ENCODE measurements at places on chromosomes 3 and 15.

DNA sequence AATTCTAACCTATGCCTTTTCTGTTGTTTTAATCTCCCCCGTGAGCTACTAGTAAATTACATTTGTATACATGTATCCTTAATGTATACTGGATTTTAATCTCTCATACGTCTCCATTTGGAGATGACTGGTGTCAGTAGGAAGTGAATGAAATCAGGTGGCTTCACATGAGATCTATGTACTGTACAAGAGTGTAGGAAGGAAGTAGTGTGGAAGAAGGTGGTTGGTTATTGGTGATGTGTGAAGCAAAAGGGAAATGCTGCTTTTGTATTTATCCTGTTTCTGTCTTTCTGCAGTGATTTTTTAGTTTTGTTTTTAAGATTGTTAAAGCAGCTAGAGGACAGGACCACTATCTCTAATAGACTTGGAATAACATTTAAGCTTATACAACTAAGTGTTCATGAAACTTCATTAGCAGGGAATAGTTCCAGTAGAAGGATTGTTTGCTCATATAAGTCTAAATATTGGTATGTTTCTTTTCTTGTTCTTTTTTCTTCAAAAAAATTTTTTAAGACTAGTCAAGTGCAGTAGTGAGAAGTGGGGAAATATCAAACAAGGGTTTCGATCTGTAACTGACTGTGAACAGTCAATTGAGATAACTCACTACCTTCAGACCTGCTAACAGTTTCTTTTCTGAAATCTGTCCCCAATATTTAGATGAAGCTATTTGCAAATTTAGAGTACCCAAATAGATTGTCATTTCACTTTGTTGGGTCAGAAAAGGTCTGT lies 15.3 kb downstream of the SNX1 start:
- no peak for DNase-seq

DNA sequence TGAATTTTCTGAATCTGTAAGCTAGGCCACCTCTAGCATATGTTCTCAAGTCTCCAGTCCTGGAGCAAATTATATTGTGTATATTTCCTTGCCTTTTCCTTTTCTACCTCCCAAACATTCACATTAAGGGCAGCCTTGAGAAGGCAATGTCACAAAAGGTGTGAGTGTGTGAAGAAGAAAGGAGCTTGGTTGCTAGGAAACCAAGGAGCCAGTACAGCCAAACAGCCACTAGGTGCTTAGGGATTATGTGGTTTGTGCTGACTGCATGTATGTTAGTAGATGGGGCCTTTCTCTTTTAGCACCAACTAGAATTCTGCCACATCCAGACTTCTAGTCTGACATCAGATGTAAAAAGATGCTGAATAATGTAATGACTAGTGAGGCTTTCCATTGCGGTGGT lies 118.8 kb upstream of the DAZL start:
- DNase-seq = peak; percentile 85

DNA sequence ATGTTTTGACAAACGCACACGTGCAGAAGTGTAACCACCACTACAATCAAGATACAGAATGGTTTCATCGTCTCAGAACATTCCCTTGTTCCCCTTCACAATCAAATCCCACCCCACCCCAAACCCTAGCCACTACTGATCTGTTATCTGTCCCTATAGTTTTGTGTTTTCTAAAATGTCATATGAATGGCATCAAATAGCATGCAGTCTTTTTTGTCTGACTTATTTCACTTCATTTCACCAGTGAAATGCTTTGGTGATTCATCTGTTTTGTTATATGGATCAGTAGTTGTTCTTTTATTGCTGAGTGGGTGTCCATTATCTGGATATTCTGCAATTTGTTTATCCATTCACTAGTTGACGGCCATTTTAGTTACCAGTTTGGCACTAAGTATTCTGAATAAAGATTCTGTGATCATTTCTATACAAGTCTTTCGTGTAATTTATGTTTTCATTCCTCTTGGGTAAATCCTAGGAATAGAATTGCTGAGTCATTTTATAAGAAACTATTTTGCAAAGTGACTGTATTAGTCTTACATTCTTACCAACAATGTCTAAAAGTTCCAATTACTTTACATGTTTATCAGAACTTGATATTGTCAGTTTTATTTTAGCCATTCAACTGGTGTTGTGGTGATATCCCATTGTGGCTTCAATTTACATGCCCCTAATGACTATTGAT lies 232.8 kb downstream of the CLSTN2 start:
- DNase-seq = no peak

DNA sequence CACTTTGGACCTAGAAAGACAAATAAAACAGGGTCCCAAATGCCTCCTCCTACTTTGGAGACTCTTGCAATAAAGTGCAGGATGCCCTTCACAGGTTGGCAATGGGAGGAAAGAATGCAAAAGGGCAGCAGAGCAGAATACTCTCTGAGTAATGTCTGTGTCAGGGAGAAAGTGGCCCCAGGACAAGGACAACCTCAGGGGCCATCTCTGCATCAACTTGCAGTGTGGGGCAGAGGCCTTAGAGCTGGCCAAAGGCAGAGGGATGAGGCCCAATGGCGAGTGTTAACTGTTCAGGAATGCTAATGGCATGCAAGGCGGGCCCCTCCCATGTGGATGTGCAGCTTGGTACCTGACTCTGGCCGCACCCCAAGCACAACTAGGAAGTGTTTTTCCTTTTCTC lies 8.4 kb downstream of the UPK1B start:
- DNase-seq = peak; percentile 22

GRCh38 chr3:31829826-31830426 lies 151.1 kb downstream of the OSBPL10 start:
- no peak for DNase-seq

GRCh38 chr15:57548835-57549234 lies 42.9 kb upstream of the MYZAP start:
- DNase-seq = no peak

DNA sequence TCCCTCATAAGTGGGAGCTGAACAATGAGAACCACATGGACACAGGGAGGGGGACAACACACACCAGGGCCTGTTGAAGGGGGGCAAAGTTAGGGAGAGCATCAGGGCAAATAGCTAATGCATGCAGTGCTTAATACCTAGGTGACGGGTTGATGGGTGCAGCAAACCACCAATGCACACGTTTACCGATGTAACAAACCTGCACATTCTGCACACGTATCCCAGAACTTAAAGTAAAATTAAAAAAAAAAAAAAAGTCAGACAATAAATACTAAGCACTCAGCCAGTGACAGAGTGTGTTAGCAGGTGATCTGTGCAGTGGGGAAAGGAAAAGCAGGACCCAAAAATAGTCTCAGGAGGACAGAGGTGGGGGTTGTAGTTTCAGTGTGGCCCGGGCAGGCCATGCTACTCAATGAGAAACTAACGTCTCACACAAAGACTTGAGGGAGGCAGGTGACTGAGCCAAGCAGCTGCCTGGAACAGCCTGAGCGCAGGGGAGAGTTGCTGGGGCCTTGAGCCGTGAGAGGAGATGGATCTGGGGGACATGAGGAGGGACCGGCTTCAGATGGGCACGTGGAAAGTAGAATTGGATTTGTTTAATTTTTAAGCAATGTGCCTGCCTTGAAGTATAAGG lies 18.4 kb downstream of the ANKDD1A start:
- no peak for DNase-seq

GRCh38 chr3:17023006-17023664 lies 138.4 kb downstream of the PLCL2 start:
- no peak for DNase-seq

DNA sequence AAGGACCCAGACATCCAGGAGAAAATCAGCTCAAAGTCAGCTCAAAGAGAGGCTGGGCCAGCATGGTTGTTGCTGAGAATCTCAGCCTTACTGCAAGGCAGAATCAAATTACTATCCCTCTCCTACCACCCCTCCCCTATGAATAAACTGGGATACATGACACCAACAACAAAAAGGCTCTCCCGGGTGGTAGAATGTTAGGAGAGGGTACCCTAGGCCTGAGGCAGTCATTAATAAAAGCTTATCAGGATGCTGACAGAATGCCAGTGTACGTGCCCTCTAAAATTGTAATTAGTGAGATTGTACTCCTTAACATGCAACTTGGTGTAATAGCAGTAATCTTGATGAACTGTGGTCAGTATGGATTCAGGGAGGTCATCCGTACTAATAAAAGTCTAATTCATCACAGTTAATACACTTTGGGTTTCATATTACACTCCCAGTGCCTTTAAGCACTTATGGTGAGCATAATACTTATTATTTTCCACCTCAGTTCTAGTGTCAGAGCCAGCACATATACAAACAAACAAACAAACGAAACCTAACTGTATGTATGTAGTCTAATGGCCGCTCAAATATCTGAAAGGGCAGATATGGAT lies 76.5 kb downstream of the B3GALNT1 start:
- peak; percentile 66 for DNase-seq

DNA sequence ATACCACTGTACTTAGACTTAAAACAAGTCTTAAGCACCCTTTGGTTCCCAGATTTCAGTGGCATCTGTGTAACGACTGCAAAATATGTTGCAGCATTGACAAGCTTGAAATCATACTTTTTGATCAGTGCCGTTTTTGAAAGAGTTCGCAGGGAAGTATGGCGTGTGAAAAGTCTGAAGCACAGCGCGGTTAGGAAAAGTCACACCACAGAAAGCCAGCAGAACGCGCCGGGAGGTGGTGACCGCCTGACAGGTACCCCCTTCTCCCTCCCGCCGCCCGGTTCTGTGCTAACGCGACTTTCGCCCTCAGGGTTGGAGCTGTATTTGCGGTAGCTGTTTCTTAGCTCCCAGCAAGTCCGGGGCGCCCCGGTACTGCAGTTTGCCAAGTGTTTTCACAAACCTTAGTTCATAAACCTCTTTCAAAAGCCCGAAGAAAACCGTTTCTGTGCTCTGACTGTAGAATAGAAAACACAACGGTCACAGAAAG lies 481 bp upstream of the CRYBG3 start:
- peak; percentile 79 for DNase-seq

- no peak for DNase-seq
These were observed 42.3 kb upstream of the LHFPL4 start for GRCh38 chr3:9595877-9596276.

DNA sequence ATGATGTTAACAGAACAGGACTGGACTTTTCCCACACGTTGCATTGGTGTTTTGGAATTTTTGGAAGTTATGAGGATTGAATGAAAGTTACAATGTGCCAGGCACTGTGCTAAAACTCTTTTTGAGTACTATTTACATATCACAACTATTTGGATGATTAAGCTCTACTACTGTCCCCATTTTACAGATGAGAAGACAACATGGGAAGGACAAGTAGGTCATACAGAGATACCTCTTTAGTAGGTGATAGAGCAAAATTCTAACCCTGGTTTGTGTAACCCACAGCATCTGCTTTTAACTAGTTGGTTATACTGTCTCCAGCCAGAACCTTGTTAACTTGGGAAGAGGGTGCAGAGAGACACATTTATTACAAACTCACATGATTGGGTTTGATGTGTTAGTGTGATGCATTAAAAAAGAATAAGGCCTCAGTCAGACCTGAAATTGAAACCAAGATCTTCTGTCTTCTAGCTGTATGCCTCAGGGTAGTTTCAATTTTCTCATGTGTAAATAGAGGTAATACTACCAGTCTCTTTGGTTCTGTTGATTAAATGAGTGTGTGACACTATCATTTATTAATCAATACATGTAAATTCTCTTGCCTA lies 1.4 kb downstream of the NDUFB4 start:
- DNase-seq = no peak

DNA sequence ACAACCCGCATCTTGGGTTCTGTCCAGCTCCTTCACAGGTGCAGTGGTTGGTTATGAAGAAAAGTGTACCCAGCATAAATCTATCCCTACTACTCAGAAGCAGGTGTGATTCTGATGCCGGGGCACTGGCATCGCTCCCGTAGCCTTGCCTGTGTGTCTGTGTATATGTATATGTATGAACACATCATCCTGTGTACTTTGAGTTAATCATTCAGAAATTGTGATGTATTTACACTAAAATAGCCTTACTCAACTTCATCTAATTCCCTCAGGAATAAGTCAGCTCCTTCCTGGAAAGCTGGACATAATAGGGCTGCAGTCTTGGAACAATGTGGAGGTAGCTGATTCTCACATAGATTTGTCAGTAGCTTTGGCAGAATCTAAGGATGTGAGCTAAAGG lies 6.7 kb upstream of the ZBED2 start:
- no peak for DNase-seq

GRCh38 chr15:70200511-70201424 lies 103.1 kb upstream of the TLE3 start:
- DNase-seq = no peak

DNA sequence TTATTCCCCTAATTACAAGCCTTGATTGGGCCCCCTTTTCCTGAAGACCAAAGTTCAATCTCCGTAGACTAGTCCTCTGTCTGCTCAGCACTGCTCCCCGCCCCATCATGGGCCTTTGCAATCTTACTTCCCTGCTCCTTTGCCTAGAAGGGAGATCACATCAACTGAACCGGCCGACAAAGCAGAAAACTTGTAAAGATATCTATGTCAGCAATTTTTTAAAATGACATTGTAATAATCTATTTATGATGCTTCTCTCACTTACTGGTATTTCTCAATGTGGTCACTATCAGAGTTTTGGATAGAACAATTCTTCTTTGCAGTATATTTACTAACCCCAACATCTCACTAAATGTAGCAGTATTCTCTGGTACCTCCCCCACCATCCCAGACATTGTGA lies 17.3 kb downstream of the ANAPC13 start:
- DNase-seq = no peak

- no peak for DNase-seq
These were observed 7.0 kb upstream of the CPNE9 start for GRCh38 chr3:9696480-9697220.

DNA sequence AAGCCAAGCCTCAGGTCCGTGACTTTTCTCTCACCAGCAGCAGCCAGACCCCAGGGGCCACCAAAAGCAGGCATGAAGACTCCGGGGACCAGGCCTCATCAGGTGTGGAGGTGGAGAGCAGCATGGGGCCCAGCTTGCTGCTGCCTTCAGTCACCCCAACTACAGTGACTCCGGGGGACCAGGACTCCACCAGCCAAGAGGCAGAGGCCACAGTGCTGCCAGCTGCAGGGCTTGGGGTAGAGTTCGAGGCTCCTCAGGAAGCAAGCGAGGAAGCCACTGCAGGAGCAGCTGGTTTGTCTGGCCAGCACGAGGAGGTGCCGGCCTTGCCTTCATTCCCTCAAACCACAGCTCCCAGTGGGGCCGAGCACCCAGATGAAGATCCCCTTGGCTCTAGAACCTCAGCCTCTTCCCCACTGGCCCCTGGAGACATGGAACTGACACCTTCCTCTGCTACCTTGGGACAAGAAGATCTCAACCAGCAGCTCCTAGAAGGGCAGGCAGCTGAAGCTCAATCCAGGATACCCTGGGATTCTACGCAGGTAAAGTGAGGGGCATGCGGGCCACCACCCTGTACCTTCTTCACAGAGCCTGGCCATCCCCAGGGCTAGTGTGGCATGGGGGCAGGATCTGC lies 12.0 kb upstream of the ABTB1 start:
- no peak for DNase-seq

DNA sequence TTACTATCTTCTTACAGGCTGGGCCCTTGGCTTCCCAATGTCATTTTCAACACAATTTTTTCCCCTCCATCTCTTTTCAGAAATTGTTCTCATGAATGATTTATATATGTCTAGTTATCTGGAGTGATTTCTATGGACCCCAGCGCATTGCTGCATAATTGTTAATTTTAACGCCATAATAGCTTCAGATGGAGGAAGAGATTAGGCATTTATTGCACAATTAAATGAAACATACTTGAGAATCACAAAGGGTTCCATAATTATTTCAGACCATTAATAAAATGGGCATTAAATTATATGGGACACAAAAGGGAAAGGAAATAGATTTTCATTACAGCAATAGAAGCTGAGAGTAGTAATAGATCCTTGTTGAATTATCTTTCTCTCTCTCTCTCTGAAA lies 70.3 kb upstream of the SOX14 start:
- DNase-seq = no peak

All from GM23338 (cell line).